Sciatic nerve (tissue), 2 donors: ENCODE measurements at places on chromosomes 16 and 17.
A peak's percentile ranks its signal among the peaks of the same experiment; 100 is the strongest.

GRCh38 chr16:75062135-75062975 is 54.2 kb downstream of the LDHD start:
- DNase-seq, result no peak

- DNase-seq, result no peak
These were observed 873 bp downstream of the SETD1A start for GRCh38 chr16:30958175-30959079.

- DNase-seq, result peak; percentile 88
These were observed 222.5 kb upstream of the GSE1 start for GRCh38 chr16:85390511-85391174.

DNA sequence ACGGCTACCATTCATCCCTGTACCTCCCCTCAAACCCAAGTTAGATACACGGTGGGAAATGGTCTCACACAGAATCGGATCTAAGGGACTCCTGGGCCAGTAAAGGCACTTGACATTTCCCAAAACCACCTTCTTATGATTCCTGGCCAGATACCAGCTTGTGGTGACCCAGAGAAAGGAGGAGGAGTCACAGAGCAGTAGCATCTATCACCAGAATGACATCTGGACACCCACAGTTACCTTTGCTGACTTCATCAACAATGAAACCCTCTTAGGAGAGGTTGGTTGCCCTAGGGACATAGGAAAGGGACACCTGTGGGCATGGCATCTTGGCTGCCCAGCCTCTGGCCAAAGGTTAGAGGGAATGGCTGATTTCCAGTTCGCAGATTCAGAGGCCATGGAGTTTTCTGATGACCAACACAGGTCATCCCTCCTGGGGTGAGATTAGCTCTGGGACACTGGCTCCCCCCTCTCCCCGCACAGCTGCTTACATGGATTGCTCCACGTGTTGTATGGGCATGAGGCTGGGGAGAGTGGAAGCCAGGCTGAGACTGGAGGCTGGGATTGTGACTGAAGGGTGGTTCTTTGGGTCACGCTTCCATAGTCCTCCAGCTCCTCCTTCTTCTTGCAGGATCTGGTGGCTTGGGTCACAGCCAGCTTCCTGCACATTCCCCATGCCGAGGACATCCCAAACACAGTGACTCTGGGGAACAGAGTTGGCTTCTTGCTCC is 1.4 kb upstream of the AOC3 start:
- peak; percentile 60 for DNase-seq

GRCh38 chr16:59039066-59039720 is 305.1 kb upstream of the GOT2 start:
- DNase-seq, result no peak

GRCh38 chr17:76193591-76193990 is 46.7 kb downstream of the RNF157 start:
- no peak for DNase-seq

GRCh38 chr17:4539576-4540223 is 15.5 kb downstream of the MYBBP1A start:
- DNase-seq, result peak; percentile 56

GRCh38 chr17:2794111-2794803 is 2.0 kb upstream of the RAP1GAP2 start:
- DNase-seq, result no peak

GRCh38 chr17:7885367-7886226 is 3.0 kb upstream of the CHD3 start:
- peak; percentile 76 for DNase-seq

DNA sequence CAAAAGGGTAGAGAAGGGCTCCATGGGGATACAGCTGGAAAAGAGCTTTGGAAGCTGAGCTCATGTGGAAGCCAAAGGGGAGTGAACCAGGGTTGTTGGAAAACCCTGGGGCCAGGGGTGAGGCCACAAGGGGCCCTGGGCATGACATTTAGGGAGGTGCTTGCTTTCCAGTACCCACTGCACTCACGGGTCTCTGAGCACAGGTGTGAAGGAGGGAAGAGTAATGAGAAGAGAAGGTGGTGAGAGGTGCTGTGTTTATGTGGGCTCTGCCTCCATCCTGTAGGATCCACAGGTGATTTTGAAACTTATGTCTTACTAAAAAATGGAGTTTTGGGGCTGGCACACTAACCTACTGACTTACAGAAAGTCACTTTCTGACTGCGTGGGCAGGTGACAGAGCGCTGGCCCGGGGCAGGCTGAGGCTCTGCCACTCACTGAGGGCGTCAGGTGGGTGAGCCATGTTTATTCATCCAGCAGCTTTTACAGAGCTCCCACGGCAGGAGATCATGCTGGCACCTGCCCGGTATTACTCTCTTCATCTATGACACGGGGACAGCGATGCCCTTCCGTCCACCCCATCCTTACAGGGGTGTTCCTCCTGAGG is 18.9 kb downstream of the KSR1 start:
- no peak for DNase-seq

- no peak for DNase-seq
These were observed 37.7 kb upstream of the MEAK7 start for GRCh38 chr16:84541999-84542817.

DNA sequence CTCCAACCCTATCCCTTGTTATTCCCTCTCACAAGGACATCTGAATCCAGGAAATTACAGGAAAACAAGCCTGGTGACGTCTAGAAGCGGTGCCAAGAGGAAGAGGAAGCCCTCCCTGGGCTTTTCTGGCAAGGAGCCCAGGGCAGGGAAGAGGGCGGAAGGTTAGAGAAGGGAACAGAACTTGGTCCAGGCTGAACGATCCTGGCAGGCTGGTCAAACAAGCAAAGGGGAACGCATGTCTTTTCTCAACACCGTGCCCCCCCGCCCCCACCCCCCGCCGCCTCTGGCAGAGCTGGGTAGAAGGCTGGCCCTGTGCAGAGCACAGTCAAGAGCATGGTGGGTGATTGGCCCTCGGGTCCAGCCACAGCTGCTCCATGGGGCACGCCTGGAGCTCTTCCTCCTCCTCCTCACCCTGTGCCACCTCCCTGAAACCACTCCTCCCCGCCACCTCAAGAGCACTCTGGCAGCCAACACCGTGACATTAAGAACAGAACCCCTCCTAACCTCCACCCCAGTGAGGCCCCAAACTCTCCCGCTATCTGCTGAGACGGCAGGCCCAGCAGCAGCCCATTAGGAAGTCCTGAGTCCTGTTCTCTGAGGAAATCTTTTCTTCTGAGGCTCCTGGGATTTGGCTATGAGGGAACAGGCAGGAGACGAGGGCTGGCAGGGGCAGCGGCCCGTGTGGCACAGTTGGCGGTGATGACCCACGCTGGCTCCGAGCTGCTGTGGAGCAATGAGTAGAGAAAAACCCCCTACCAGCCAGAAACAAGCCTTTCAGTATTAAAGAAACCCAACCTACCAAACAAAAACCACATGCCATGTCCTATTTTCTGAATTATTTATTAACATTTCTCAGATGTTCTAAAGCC is 7.3 kb downstream of the C16orf86 start:
- DNase-seq, result peak; percentile 83

- DNase-seq, result peak; percentile 89
These were observed 12.5 kb downstream of the NOB1 start for GRCh38 chr16:69741951-69742904.

DNA sequence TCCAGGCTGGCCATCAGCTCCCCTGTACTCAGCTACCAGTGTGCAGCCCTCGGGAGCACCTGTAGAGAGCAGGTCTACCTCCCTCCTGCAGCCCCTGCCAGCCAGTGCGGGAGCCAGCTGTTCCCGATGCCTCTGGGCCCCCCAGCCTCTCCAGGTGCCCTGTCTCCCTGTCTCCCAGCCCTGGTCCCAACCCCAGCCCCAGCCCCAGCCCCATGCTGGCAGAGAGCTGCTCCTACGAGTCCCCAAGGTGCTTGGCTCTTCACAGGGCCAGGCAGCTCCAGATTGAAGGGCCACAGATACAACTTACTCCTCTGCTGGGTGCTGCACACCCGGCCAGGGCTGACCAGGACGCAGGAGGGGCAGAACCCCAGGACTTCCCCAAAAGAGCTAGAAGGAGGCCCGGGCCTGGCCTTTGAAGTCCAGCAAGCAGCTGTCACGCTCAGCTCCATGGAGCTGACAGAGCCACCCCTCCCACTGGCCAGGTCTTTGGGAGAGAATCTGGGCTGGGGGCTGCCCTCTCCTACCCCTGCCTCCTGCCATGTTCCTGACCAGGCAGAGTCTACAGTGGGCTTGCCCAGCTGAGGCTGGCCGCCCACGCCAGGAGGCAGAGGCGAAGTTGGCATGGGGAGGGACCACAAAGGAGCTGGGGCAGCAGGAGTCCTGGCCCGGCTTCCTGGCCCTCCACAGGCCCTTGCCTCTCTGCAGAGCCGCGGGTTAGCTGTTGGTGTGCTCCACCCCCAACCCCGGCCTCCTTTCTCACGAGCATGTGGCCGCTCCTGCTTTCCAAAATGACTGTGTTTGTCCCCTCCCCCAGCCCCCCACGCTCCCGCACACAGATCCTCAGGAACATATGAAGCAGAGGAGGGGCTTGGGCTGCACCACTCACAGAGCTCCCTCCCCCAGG is 9.5 kb upstream of the ADAM11 start:
- DNase-seq, result no peak

DNA sequence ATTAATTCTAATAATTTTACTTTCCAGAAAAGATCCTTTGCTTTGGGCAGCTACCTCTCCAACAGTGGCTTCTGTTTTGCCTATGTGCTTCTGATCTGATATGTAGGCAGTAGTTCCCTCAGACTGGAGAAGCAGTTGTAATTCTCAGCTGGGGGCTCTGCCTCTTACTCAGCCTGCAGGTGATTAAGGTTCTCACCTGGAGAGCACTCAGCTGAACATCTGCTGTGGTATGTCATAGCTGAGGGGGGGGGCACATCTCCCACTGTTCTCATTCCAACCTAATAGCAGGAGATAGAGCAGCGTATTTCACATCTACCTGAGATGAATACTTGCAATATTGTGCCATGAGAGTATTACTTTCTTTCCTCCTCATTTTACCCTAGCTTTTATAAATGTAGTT is 511.9 kb upstream of the CDH8 start:
- DNase-seq, result no peak

- DNase-seq, result no peak
These were observed 21.3 kb downstream of the ASPA start for GRCh38 chr17:3497101-3497500.

DNA sequence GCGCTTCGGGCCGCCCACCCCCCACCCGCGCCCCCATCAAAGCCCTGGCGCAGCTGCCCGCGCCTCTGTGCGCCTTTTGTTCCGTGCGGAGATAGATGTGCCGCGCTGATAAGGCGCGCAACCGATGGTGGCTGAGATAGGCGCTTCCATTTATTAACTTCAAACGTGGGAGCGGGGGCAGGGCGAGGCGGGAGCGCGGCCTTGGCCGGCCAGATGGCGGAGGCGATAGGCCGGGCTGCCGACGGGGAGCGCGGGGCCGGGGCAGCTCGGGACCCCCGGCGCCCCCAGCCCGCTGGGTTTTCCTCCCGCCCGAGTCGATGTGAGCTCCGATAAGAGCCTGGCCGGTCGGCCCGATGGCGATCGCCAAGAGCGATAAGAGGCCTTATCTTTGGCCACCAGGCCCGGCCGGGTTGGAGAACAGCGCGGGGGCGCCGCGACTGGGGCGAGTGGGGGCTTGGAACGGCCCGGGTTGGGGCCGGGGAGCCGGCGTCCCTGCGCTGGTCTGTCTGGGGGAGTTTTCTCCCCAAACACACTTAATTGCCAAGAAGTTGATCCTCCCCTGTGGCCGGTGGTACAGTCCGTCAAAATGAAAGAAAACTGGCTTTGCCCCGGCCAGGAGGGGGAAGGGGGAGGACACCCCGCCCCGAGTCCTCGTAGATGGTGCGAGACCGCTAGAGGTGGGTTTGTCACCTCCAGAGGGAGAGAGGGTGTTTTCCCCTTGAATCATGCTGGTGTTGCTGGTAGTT is 2.7 kb downstream of the ZFPM1 start:
- no peak for DNase-seq

- DNase-seq, result no peak
These were observed 279.6 kb downstream of the MAF start for GRCh38 chr16:79320956-79321355.
